ENCODE measurements at places on chromosomes 6 and 20.

DNA sequence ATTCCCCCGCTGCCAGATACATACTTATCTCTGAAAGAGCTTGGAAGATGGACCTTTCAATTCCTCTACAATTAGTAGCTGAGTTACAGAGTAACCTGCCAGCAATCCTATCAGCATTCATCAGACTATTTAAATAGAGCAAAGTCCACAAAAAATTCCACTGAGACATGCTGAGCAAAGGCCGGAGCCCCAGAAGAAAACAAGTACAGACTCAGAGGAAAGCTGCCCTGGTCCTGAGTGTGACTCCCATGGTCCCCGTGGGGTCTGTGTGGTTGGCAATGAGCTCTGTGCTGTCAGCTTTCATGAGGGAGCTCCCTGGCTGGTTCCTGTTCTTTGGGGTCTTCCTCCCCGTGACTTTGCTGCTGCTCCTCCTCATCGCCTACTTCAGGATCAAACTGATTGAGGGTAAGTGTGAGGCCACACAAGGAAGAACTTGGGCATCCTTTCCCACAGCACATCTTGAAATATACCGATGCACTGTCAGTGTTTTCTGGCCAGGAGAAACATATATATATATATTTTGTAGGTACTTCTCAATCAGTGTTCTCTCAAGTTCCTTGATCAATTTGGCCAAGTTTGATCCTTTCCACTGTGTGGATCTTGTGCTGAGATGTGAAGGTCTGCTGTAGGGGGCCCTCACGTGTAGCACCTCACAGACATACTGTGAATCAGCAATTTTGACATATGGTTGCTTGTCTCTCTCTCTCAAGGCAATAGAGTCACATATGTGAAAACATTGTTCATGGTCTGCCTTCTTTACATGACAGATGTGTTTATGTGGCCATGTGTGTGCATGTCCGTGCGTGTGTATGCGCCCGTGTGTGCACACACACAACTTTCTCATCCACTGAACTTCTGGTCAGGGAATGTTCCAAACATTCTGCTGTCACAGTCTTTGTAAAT lies at the start of gene SMLR1:
TSS of gene SMLR1 (plus strand) at position 160 of the 903 bp plus-strand sequence. CDS start at position 168, 8 bp downstream.
- DNase-seq, result no peak

GRCh38 chr20:12180107-12180661 lies 262.5 kb downstream of the BTBD3 start:
- no peak for DNase-seq

DNA sequence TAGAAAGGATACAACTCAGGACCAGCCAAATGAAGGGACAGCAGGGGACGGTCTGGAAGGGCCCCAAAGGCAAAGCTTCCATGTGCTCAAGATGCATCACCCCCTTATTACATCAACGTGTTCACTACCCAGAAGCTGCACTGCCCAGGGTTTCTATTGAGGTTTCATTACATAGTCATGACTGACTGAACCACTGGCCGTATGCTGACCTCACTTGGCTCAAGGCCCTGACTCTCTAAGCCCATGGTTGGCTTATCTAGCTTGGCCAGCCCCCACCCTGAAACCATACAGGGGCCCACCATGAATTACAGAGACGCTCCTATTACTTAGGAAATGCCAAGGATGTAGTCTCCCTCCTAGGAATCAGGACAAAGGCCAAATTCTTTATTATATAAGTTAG lies 179.4 kb downstream of the FOXC1 start:
- no peak for DNase-seq

DNA sequence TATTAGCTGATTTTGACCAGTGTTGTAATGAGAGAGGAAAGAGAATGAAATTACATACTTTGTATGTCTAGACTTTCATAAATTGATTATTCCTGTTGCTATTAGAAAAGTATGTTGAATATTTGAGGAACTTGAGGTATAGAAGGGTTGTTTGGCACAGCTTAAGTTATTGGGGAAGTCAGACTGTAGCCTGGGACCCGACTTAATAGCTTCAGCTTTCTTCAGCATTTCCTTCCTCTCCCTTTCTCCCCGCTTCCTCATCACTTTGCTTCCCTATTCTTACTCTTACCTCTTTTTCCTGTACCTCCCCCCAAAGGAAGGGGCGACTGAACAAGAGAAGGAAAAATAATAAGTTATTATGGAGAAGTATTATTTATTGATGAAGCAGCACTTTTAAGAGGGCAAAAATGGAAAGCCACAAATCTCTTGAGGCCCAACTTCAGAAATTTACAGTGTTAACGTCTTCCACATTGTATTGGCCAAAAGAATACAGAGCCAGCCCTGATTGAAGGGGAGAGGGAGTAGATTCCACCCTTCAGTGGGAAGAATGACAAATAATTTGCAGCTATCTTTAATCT lies 7.4 kb downstream of the SENP6 start:
- DNase-seq, result no peak

DNA sequence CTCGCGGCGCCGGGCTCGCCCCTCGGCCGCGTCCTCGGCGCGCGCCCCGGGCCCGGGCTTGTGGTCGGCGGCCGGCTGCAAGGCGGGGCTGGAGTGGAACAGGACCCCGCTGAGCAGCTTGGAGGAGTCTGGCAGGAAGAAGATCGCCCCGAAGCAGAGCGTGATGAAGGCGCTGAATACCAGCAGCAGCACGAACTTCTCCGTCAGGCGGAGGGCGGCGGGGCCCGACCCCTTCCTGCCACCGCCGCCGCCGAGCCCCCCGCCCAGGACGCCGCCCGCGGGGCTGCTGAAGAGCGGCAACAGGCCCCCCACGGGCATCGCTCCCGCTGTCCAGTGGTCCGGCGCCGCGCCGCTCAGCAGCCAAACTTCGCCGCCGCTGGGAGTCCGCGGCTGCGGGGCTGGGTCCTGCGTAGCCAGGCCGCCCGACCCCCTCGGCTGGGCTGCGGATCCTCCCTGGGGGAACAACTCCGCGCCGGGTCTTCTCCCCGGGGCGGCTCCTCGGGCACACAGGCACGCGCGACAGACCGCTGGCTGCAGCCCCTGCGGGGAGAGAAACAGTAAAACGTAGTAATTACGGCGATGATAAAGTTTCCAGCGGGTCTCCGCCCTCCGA lies 707 bp downstream of the MAN1A1 start:
- DNase-seq, result peak; percentile 60

DNA sequence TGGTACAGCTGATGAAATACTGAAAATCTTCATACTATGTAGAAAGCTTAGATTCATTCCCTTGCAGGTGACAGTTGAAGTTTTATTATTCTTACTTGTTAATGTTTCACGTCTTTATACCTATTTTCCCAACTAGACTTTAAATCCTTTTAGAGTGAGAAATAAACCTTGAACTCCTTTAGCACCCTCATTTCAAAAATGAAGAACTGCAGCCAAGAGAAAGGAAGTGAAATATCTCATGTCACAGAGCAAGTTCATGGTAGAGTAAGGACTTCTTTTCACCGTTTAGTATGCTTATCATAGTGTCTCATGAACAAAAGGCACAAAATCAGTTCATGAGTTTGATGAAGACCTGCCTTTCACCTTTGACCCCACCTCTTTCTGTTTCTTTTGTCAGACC lies 38.5 kb downstream of the ORC3 start:
- DNase-seq, result no peak

- DNase-seq, result no peak
Measured at GRCh38 chr6:160363016-160363996, 15.1 kb downstream of the SLC22A3 start.

GRCh38 chr20:38581013-38581412 lies at the start of gene ADIG:
TSS of gene ADIG (plus strand) at chr20:38581197. CDS start at chr20:38581251, 54 bp downstream.
- no peak for DNase-seq

DNA sequence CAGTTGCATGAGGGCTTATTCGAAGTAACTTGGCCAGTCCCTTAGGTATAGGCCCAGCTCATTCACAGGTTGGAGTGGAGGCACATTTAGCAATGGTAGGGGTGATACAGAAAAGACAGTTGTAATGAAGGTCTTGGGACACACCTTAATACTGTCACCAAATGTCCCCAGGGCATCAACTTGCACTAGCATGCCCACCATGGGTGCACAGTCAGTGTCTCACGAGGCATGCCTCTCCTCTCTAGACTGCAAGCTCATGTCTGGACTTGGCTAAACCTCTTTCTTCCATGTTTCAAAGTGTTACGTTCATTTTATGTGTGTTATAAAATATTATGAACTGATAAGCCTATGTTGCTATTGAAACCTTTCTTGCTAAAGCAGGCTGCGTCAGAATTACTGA lies 124.0 kb upstream of the ECI2 start:
- no peak for DNase-seq

GRCh38 chr6:136738692-136739057 lies 53.6 kb downstream of the MAP3K5 start:
- no peak for DNase-seq

DNA sequence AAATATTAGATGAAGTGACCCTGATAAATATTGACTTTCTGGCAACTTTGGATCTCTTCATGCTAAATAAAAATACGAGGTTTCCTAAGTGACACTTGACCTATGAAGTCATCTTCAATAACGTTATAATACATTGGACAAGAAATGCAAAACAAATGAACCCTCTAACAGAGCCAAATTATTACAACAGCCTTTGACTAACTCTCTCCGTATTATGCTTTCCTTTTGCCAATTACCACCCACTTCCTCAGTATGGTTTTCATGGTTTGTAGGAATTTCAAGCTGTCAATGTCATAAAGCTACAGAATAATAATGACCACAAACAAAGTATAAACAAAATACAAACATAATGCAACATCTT lies 210.5 kb downstream of the MOXD1 start:
- no peak for DNase-seq

- no peak for DNase-seq
Measured at GRCh38 chr6:33979750-33980149, 166.1 kb downstream of the GRM4 start.

DNA sequence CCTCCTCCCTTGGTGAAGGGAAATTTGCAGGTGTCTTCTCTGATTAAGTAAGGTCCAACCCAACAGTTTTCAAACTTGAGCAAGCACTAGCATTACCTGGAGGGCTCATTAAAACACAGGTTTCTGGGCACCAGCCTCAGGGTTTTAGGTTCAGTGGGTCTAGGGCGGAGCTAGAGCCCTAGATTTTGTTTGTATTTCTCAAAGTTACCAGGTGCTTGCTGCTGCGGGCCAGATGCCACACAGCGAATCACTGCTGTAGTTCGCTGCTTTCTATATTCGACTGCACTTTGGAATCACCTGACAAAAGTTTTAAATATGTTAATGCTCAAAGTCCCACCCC lies 869 bp downstream of the COL21A1 start:
- no peak for DNase-seq

DNA sequence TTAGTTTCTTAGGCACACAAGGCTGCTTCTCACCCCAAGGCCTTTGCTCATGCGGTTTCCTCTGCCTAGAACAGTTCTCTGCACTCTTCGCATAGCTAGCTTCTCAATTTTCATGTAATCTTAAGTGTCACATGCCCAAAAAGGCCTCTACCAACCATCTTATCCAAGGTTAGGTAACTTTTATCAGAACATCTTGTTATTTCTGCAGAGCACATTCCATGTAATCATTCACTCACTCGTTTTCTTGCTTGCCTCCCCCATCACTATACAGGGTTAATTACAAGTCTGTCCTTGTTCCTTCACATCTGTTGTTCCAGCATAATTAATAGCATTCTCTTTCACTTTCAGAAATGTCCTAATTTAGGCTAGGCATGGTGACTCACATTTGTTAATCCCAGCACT lies 53.8 kb downstream of the NCOA6 start:
- no peak for DNase-seq

DNA sequence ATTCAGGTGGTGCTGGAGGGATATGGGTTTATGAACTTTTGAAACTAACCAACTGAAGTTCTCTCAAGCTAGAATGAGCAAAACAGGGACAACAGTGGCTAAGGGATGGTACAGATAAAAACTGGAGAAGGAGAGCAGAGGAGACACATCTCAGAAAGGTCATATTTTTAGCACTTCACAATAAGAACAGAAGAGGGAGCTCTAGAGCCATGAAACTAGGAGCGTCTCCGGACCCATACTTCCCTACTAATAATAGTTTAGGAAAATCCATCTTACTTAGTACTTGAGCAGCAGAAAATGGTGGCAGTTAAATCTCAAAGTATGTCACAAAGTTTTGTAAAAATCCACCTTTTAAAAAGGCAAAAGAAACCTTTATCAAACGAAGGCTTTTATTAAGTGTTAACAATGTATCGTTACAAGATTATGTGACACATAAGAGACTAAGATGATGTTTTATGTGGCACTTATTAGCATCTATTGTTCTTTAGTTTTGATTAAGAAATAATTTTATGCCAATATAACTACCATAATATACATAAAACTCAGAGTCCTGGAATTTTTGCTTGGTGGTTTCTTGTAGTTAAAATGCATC lies 278.6 kb downstream of the TBC1D32 start:
- no peak for DNase-seq

- DNase-seq, result no peak
Measured at GRCh38 chr20:63098195-63098810, 91.5 kb upstream of the BHLHE23 start.

- DNase-seq, result peak; percentile 53
Measured at GRCh38 chr20:34365765-34366213, 2.7 kb downstream of the ITCH start.

GRCh38 chr6:106461084-106461483 lies 100.6 kb downstream of the CRYBG1 start:
- DNase-seq, result no peak

DNA sequence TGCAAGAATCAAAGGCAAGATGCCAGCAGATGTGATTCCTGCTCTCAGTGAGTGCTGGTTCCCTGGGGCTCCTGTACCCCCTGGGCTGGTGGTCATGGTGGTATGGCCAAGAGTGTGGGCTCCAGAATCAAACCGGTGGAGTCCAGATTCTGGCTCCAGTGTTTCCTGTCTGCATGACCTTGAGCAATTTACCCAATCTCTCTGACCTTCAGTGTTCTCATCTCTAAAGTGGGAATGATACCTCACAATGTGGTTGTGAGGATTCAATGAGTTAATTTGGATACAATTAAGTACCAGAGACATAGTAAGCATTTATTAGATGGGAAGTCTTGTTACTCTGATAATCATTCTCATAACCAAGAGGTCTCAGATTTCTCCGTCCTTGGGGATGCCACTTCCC lies 218.4 kb upstream of the JARID2 start:
- DNase-seq, result no peak

DNA sequence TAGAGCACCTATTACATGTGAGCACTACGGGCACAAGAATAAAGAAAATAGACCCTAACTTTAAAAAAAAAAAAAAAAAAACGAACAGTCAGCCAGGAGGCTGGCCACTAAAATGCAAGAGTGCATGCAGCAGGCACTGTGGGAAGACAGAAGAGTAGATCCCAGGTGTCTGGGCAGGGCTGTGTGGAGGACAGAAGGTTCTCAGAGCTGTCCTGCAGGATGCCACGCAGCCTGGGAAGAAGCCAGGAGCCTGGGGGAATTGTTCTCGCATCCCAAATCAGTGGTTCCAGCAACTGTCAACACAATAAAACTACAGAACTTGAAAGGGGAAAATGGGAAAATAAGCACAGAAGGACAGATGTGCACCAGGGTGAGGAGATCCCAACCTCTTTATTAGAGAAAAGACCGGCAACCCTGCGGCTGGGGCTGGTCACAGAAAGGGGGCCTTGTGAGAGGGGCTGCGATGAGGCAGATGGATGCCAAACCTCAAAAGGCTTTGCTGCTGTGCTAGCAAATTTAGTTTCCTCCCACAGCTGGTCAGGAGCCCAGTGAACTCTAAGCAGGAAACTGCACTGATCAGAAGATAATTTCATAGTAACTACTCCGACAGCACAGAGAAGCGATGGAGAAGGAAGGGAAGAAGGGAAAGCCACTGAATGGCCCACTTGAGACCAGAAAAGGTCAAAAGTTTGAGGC lies 30.9 kb downstream of the MAP3K5 start:
- peak; percentile 32 for DNase-seq

Data from natural killer cell (primary cell).